ENCODE measurements at places on chromosomes 16 and 17.

GRCh38 chr17:27868565-27868964, 24.6 kb downstream of the LYRM9 start:
- DNase-seq, result no peak

DNA sequence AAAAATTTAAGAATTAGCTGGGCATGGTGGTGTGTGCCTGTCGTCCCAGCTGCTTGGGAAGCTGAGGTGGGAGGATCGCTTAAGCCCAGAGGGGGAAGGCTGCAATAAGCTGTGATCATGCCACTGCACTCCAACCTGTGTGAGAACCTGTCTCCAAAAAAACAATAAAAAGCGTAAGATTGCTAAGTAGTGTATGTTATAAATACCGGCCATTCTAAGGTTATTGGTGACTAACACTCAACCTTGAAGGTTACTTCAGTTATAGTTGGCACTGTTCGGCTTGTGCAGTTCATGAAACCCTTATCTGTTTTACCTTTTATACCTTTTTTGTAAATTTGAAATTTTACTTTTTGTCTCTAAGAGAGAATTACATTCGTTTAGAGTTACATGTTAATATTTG, 44.0 kb downstream of the PAFAH1B1 start:
- DNase-seq, result no peak

- DNase-seq, result no peak
These were observed 816.9 kb downstream of the CDH11 start for GRCh38 chr16:64304951-64305350.

DNA sequence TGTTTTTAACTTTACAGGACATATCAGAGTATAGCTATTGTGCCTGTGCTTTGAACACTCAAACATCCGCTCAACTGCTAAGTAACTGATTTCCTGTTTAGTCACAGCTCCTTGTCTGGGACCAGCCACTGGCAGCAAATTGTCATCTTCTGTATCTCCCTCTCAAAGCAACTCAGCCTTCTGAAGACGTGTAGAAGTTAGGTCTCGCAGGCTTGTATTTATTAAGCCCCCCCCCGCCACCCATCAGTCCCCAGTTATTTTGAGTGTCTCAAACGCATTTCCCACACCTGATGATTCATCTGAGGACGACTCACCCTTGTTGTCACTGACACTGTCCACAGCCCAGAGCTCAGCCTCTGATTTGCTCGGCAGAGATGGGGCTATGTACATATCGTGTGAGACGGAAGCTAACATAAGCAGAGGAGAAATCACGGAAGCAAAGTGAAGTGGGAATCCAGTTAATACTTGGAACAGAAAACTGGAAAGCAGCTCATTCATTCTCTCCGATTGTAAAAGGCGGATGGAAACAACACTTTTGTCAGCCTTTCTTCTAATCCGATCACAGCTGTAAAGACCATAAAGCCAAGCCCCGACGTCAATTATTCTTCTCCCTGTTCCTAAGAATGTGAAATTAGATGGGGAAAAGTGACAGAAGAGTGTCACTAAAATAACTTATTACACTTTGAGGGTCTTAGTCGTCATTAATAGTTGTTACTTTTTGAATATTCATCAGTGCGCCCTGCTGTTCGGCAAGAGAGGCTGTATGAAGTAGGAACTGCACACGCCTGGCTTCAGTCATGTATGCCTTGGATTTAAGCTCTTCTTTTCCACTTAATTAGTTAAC, 64.2 kb downstream of the PITPNC1 start:
- DNase-seq, result peak; percentile 8

GRCh38 chr17:235831-236640, 54.6 kb upstream of the DOC2B start:
- no peak for DNase-seq

DNA sequence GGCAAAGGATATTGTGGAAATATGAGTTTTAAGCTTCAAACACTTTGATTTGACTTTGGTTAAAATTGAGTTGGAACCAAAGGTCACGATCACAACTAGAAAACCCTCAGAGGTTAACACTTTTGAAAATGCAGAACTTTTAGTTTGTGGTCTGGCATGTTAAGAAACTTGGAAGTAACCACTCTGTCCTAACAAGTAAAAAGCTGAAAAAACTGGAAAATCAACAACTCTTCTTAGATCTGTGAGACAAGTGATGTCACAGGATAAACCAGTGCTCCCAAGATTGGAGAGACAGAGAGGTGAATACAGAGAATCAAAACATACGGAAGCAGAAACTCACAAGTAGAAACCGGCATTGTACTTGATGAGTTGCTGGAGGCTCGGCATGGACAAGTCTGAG, 17.4 kb downstream of the MFSD6L start:
- DNase-seq, result no peak

GRCh38 chr16:71933913-71934695, 38.8 kb downstream of the IST1 start:
- no peak for DNase-seq

- DNase-seq, result no peak
These were observed 94.5 kb downstream of the ZDHHC7 start for GRCh38 chr16:84916850-84917249.

DNA sequence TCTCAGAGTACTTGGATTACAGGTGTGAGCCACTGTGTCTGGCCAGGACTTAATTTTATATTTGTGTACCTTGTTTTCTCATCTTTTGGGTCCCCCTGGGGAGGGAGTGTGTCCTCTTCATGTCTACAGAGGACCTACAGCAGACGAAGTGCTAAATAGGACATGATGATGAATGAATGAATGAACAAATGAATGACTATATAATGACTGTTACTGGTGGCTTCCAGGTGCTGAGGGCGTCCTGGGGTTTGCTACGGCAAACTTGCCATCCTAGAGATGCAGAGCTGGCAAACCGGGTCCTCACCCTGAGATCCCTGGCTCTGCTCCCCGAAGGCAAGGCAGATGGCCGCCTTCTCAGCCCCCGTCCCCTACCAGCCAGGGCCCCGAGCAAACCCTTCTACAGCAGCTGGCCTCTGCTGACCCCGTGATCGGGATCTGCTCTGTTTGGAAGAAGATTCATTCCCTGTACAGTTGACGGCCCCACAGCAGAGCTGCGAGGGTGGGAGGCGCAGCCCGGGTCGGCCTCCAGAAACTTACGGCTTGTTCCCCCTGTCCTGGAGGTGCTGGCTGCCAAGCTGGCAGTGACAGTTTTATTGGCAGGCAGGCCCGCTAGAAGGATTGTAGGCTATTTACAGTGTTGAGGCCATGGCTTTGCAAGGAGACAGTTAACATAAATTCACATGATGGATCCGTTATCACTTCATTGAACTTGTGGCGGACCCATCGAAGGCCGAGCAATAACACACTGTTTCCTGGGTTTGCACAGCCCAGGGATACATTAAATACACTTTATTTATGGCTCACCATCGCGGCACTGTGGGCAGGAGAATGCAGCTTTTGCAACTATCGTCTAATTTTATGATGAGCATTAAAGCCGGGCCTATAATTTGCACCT, 197.7 kb upstream of the GSE1 start:
- no peak for DNase-seq

DNA sequence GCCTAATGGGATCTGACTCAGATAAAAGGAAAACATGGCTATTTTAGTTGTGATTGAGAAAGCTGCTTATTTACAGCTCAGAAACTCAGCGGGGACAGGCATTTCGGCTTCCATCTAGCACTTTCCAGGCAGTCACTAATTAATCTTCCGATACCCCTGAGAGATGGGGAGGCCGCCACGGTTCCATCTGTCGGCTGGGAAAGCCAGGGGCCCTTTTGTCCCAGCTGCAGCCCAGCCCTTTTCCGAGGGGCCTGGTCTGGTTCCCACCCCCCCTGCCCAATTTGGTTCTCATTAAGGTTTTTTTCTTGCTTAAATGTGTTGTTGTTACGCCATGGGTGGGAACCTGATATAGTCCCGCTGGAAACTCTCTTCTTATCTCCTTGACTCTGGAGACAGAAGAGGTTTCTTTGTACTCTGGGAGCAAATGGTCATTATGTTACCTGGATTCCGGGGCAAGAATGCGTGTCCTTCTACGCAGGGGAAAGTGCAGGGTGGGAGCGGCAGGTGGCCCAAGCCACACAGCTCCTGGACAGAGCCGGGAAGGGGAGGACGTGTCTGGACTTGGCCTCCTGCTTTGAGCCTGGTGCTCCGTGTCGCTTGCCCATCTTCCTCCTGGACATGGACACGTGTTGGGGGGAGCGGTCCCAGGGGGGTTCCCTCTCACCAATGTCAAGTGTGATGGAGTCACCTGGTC, 50.9 kb upstream of the GSE1 start:
- no peak for DNase-seq

DNA sequence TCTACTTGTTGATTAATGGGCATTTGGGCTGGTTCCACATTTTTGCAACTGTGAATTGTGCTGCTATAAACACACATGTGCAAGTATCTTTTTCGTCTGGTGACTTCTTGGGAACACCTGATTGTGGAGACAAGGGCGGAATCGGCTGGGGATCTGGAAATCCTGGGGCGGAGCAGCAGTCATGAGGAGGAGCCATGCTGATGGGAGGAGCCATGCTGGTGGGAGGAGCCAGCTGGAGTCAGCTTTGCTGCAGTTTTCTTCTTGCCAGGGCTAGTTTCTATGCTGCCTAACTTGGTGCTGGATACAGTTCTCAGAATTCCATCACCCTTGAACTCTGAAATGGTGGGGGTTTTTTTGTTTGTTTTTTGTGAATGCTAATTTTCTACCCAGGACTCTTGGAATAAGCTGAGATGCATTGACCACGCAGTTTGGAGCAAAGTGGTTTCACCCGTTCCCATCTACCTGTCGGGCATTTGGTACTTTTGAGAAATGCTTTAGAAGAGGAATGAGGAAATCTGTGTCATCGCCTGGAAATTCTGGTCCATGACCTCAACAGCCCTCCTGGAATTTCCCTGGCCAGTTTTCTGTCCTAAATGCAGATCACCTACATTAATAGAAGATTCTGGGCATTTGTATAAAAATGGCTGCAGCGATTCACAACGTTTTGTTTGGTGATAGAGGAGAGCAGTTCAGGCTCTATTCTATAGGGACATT, 217.4 kb upstream of the ZFHX3 start:
- no peak for DNase-seq

- DNase-seq, result no peak
These were observed 55.0 kb downstream of the PITPNM3 start for GRCh38 chr17:6501359-6501758.

DNA sequence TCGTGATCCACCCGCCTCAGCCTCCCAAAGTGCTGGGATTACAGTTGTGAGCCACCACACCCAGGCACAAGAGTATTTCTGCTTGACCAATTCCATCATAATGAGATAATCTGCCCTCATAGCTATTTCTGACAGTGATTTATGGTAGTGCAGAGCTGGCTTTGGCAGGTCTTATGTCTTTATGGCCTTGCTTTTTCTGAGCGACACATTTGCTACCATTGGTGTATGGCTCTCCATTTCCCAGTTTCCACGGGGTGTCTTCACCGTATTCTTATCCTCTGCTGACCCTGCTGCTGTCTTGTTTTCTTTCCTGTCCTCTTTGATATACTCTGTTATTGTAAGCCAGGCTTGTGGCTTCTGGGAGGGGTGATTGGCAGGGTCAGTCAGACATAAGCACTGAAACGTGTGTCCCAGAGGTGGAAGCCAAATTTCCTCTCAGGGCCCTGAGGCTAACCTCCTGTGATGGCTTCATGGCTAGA, 161.1 kb upstream of the TBX2 start:
- no peak for DNase-seq
